ACHN (cell line): ENCODE measurements at places on chromosomes 13 and 19.

DNA sequence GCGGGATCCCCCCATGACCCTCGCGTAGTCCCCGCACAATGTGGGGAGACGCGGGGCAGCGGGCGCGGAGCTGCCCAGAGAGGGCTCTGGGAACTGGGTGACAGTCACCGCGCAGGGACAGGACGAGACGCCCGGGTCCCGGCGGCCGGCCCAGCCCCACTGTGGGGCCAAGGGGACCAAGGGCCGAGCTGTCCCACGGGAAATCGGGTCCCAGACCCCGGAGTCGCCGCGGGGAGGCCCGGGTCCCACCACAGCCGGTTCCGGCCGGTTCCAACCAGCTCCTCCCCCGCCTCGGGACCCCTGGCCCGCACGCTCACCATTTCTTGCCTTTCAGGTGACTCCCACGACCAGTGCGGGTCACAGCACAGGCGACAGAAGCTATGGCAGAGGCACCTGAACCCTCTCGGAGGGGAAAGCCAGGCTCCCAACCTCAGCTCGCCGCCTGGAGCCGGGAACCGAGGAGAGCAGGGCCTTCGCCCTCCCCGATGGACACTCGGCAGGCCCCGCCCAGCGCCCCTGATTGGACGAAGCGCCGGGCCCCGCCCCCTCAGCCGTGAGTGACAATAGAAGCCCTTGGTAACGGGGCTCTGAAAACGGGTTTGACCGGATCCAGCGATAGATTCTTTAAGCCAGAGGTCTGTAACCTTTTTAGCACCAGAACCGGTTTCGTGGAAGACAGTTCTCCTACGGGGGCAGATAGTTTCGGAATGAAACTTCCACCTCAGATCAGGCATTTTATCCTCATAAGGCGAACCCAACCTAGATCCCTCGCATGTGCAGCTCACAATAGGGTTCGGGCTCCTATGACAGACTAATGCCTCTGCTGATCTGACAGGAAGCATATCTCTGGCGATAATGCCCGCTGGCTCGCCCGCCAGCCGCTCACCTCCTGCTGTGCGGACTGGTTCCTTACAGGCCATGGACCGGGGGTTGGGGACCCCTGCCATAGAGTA lies at the start of gene ZNF433:
TSS of gene ZNF433 (minus strand) at position 460 of the 953 bp plus-strand sequence. CDS start at position 320, 140 bp downstream.
- no peak for DNase-seq

- no peak for DNase-seq
These were observed 561 bp upstream of the GJA3 start for GRCh38 chr13:20161275-20161950.

DNA sequence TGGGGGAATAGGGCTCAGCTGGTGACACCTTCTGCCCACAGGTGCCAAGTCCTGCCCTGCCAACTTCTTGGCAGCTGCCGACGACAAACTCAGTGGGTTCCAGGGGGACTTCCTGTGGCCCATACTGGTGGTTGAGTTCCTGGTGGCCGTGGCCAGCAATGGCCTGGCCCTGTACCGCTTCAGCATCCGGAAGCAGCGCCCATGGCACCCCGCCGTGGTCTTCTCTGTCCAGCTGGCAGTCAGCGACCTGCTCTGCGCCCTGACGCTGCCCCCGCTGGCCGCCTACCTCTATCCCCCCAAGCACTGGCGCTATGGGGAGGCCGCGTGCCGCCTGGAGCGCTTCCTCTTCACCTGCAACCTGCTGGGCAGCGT lies 2.1 kb downstream of the P2RY11 start:
- DNase-seq = no peak

DNA sequence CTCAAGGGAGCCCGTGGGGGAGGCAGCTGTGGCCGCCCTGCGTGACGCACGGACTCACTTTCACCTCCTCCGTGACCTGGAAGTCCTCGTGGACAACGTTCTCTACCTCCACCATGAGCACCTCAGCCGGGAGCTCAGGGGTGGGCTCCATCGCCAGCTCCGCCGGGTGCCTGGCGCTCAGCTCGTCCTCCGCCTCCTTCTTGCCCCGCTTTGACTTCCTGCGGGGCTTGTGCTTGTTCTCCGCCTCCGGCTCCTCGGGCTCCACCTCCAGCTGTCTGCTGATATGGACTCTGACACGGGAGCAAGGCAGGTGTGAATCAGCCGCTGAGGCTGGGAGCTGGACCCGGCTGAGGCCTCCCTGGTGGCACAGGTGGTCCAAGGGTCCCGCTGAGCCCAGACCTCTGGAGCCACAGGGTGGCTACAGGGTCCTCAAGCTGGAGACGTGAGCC lies 8.2 kb downstream of the LONP1 start:
- DNase-seq = no peak
